A172 (cell line): ENCODE measurements at places on chromosomes 1 and 21. TPM values are rescaled to one million over a fixed set of nuclear protein-coding genes. Genes with fewer than 3 reads are reported as not detected.

- no peak for DNase-seq
Measured at GRCh38 chr1:241776911-241777310, 71.1 kb upstream of the EXO1 start.

GRCh38 chr1:202086579-202087350, 36.0 kb upstream of the GPR37L1 start:
- DNase-seq, result no peak

- DNase-seq, result no peak
Measured at GRCh38 chr1:203513585-203514031, 19.7 kb downstream of the OPTC start.

DNA sequence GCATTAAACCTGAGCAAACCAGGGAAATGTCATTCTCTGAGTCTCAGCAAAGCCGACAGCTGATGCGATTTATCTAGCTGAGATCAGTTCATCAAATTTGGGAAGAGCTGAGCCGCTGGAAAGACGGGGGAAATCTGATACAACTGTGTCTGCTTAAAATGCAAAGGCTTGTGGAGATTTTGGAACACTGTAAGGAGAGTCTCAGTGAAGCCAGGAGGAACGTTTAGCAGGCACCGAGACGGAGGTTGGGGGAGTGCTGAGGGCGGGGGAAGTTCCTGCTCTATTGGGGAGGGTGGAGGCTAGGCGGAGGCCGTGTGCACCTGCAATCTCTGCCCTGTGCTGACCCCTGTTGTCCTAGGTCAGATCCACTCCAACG, 143.2 kb upstream of the CSF3R start:
- no peak for DNase-seq

- no peak for DNase-seq
Measured at GRCh38 chr1:164864161-164864560, 305.2 kb downstream of the PBX1 start.

DNA sequence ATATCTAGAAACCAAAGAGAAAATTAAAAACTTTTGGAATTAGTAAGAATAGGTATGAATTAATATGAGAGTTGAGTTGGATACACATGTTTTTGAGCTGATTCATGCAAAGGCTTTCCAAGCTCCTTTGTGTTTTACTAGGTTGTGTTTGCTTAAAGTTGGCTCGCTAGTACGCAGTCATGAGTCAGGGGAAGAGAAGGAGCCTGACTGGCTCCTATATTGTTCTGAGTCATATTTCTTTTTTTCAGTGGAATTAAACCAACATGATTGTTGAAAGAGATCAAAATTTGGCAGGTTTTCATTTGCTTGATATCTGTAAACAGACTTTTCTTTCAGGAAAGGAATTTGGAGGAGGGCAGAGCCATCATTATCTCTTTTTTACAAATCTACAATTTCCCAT, 66.7 kb downstream of the MAGI3 start:
- DNase-seq, result peak; percentile 89

GRCh38 chr1:17920881-17921640, 165.9 kb downstream of the ACTL8 start:
- no peak for DNase-seq

The HMGCS2 gene
- not detected in 2 replicates for total RNA-seq

DNA sequence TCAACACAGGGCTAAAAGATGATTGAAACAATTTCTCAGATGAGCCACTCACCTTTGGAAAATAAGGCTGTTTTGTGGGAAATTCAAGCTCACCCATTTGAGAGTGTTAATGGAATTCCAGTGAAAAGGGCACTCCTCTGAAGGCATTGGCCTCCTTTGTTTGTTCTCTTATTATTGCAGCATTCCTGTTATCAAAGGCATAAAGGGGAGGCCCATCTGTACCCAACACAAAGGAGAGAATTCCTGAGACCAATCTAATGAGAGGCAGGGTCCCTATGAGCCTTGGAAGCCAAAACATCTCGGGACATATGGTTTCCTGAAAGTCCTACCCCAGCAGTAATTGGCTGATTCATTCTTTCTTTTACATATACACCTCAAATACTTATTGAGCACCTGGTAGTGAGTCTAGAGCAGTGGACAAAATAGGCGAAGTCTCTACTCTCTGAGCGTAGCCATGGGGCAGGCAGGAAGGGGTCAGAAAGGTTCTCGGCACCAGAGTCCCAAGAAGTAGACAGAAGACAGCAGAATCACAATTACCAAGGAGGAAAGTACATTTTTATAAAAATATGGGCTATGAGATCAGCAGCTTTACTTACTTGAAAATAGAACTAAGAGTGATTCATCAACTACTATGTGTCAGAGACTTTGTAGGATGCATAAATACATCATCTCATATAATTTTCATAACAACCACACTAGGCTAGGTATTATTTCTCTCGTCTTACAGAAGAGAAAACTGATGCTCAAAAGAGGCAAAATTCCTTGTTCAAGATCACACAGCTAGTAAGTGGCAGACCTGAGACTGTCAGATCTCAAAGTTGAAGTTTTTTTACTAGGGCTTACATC, 218.7 kb downstream of the DAB1 start:
- no peak for DNase-seq

The ATP1A4 gene
- not detected in 2 replicates for total RNA-seq

GRCh38 chr1:228669242-228669585, 66.1 kb upstream of the RHOU start:
- DNase-seq, result no peak

- DNase-seq, result no peak
Measured at GRCh38 chr1:202154766-202155477, 5.5 kb downstream of the PTPN7 start.

The LCE2B gene
- total RNA-seq, result not detected in 2 replicates

- DNase-seq, result no peak
Measured at GRCh38 chr1:212797681-212798080, 6.0 kb downstream of the TATDN3 start.

- DNase-seq, result no peak
Measured at GRCh38 chr1:70327306-70328076, 27.0 kb downstream of the ANKRD13C start.

The AK5 gene
- 2.0 and 9.0 TPM in 2 replicates for total RNA-seq

The CENPL gene
- 56.5 and 65.9 TPM in 2 replicates for total RNA-seq

The RABGAP1L gene
- total RNA-seq, result 26.2 and 43.9 TPM in 2 replicates

GRCh38 chr21:35614396-35614921, 445.9 kb downstream of the SETD4 start:
- DNase-seq, result peak; percentile 78

The DCST2 gene
- total RNA-seq, result 0.90 TPM in 1 of 2 replicates, not detected in the other

The RXFP4 gene
- total RNA-seq, result not detected in 2 replicates

- DNase-seq, result no peak
Measured at GRCh38 chr1:45458894-45459293, 32.1 kb downstream of the TESK2 start.

The PFDN2 gene
- total RNA-seq, result 197 and 218 TPM in 2 replicates

GRCh38 chr1:158101927-158102326, 78.8 kb upstream of the CD1D start:
- peak; percentile 94 for DNase-seq

The MYBPHL gene
- total RNA-seq, result 1.8 TPM in 1 of 2 replicates, not detected in the other

The RGS4 gene
- total RNA-seq, result 31.3 and 49.7 TPM in 2 replicates

DNA sequence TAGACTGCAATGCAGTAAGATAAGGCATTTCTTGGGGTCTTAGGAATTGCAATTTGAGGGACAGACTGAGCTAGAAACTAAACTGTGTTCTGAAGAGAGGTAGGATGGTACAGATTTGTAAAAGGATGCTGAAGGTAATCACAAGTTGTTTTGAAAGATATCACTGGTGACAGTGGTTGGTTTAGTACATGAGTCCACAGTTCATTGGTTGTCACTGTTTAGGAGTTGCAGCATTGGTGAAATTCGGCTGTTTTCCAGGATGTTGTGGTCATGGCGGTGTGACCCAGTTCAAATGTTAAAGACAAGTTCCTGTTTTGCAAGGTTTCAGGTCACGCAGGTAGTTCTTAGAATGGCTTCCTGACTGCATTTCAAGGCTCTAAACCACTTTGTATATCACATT, 292.8 kb upstream of the B3GALT2 start:
- no peak for DNase-seq

The APOBEC4 gene
- total RNA-seq, result not detected in 2 replicates

The ADGRB2 gene
- total RNA-seq, result 11.3 and 20.9 TPM in 2 replicates

The RPE65 gene
- not detected in 2 replicates for total RNA-seq

- DNase-seq, result peak; percentile 61
Measured at GRCh38 chr1:46622344-46622743, 5.7 kb upstream of the MOB3C start.

GRCh38 chr1:5297886-5298239, 643.5 kb downstream of the AJAP1 start:
- no peak for DNase-seq

GRCh38 chr21:41600116-41600515, 92.2 kb upstream of the TMPRSS2 start:
- DNase-seq, result no peak

DNA sequence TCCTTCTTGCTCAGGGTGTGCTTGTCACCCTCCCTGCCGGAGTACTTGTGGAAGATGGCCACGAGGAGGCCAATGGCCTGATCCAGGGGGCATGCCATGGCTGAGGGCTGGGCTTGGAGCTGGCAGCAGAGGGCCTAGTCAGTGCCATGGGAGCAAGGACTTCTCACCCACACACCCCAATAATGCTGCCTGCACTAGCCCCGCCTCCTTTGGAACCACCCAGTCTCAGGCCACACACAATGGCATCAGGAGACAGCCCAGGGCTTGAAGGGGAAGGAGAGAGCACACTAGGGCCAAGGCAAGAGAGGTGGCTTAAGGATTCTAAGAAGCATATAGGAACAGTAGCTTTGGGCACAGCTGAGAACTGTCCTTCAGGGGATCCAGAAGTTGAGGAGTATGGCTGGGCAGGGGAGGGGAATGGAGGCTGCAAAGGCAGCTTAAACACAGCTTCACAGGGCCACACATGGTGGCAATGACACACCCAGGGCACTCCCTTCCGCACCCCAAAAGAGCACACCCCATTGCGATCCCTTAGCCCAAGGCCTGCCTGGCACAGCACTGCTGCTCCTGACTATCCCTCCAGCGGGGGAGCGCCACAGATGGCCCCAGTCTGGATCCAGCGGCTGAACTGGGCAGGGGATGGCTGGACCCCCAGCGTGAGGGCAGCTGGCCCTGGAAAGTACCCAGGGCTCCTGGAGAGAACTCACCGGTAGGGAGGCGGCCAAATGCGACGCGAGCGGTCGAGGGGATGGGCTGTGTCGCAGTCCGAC, at the start of gene S100A6:
Gene S100A6, minus strand, starts transcription at position 750 of the 770 bp plus-strand sequence. Its CDS starts 652 bp downstream, at position 98.
- DNase-seq, result peak; percentile 89

DNA sequence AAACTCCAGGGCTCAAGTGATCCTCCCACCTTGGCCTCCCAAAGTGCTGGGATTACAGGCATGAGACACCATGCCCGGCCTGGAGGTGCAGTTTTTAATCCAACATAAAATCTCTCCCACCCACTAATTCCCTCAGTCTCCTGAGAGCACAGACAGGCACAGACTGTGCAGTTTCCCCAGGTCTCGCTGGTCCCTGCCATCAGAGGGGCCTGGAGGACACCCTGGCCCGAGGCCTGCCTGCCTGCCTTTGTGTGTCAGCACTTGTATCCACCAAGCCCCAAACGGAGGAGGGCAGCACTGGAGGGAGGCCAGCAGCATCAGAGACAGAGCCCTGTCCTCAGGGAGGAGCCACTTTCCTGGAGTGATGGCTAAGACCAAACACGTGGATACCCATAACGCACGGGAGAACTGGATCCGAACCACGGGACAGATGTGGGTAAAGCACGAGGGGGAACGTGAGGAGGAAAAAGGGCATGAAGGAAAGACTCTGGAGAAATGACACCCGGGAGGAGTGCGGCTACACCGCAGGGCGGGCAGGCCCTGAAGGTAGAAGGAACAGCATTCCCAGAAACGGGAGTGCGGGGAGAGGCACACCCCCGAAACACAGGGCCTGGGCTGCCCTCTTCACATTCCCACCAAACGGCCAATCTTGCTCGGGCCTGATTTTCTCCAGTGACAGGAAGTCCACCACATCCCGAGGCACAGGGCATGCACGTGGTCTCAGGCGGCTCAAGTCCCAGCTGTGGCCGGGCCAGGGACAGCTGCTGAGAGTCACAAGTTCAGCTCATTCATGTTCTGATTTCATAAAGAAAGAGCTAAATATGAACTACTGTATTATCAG, 29.7 kb downstream of the NPHP4 start:
- no peak for DNase-seq

The HEYL gene
- total RNA-seq, result not detected in 2 replicates

The FBLIM1 gene
- 31.2 and 70.8 TPM in 2 replicates for total RNA-seq

The ARMH1 gene
- total RNA-seq, result not detected in 2 replicates

- DNase-seq, result no peak
Measured at GRCh38 chr1:178086766-178087165, 7.1 kb upstream of the RASAL2 start.

GRCh38 chr1:208691012-208691411, 446.8 kb upstream of the PLXNA2 start:
- no peak for DNase-seq

DNA sequence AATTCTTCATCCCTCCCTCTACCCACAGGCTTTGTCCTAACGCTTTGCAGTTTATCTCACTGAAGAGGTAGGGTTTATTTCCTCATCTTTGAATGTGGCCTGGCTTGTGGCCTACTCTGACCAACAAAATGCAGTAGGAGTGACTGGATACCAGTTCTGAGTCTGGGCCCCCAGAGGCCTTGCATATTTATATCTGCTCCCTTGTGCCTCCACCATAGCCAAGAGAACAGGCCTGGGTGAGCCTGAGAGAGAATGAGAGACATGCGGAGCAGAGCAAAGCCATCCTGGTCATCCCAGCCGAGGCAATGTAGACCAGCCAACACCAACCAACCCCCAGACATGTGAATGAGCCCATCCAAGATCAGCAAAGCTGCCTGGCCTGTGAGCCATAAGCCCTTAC, 30.3 kb downstream of the SMIM12 start:
- DNase-seq, result no peak

The EFNA3 gene
- total RNA-seq, result 1.5 and 2.5 TPM in 2 replicates

The ST6GALNAC3 gene
- total RNA-seq, result 1.8 and 1.9 TPM in 2 replicates

GRCh38 chr1:245332085-245332484, 177.3 kb downstream of the KIF26B start:
- DNase-seq, result no peak

The OR2AK2 gene
- not detected in 2 replicates for total RNA-seq
